Naive thymus-derived CD8-positive, alpha-beta T cell (primary cell): ENCODE measurements at places on chromosomes 11 and 22. TPM values are rescaled to one million over a fixed set of nuclear protein-coding genes. Genes with fewer than 3 reads are reported as not detected.

- no peak for DNase-seq
Observed at GRCh38 chr11:19664886-19665548, 47.6 kb upstream of the NAV2 start.

The MCAT gene
- polyA plus RNA-seq: 10.8 TPM

The HSCB gene
- polyA plus RNA-seq: 9.1 TPM

The OR52A1 gene
- not detected for polyA plus RNA-seq
